AG08395 (cell line): ENCODE measurements at places on chromosomes 1 and 21.

DNA sequence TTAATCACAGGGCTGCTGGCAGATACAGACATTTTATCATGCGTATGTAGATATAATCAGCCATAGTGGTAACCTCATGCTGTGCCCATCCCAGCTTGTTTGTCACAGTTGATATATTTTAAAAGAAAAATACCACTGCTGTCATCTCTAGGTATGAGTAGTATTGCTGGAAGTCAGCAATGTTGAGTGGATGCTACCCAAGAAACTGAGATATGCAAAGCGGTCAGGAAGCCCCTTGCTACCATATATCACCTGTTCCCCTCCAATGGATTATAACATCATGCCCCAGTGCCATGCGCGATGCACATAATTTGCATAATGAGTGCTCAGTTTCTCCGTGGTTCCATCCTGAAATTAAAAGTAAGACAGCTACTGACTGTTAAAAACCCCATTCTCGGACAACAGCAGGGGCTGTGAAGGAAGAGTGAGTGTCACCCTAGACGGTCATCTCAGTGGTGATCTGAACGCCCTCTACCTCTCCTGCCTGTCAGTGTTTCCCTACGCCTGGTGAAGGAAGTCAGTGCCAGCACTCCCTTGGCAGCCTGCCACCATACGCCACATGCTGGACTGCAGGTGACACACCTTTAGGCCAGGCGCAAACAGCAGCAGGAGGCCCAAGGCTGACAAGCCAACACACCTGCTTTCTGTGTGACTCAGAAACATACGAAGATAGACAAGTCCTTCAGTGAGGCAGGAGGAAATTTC is 2.7 kb downstream of the IL10RB start:
- no peak for DNase-seq

- no peak for DNase-seq
Measured at GRCh38 chr1:177915641-177916040, 54.2 kb downstream of the SEC16B start.

DNA sequence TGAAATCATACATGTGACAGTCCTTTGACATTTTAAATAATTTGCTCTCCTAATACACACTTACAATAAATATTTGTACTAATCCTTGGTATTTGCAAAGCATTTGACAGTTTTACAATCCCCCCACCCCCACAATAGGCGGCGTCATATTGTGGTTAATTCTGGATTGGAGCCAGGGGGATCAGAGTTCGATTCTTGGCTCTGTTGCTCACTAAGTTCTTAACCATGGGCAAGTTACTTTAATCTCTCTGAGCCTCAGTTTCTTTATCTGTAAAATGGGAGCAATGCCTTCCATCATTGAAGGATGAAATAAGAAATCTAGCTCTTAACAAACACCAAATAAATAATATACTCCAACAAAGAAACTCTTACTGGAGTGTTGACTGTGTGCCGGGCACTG is 23.8 kb downstream of the CACNA1S start:
- no peak for DNase-seq

DNA sequence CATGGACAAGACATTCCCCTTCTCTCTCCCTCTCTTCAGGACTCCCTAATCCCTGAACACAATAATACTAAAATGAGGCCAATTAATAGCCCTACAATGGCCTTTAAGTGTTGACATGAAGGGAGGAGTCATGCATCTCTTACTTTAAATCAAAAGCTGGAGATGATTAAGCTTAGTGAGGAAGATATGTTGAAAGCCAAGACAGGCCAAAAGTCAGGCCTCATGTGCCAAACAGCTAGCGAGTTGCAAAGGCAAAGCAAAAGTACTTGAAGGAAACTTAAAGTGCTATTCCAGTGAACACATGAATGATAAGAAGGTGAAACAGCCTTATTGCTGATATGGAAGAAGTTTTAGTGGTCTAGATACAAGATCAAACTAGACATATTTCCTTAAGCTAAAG is 49.5 kb upstream of the CD46 start:
- DNase-seq: no peak

DNA sequence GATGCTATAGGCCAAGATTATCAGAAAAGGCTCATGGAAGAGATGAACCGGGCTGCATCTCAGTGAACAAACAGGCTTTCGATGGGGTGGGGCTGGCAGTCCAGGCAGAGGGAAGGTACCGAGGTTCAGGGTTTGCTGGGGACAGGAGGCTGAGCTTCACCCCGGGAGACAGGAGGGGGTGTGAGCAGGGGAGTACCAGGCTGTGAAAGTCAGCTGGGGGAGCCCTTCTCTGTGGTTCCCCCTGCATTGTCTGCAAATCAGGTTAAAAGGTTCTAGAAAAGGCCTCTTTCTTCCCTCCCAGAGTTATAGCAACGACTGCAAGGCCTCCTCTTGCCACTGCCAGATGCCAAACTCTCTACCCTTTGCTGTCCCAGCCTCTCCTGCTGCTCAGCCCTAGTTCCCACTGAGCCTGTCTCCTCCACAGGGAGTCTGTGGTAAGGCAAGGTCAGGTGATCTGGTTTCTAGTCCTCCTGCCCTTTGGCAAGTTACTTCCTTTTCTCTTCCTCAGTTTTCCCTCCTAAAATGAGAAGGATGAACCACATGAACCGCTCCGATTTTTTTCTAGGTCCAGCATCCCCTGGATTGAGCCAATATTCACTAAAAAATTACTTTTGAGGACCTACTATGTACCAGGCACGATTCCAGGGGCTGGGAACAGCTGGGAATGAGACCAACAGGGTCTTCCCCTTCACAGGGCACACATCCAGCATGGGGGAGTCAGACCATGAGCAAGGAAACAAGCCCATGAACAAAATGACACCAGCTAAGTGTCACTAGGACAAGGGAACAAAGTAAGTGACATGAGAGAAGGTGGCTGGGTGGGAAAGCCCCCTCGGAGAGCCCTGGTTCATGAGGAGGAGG is 7.2 kb downstream of the LAD1 start:
- DNase-seq: no peak

DNA sequence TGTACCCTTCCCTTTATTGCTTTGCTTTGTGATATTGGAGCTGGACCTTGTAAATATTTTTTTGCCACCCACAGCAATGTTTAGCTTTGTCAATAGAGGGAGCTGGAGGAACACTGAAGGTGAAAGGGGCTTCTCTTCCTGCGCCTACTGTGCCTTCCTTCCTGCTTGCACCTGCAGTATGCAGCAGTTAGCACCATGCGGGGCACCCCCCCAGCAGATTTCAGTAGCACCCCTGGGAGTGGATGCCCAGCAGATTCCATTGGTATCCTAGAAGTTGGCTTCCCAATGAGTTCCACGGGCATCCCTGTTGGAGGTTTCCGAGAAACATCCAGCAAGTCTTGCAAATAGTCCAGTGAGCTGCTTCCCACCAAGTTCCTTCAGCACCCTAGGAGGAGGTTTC is 25.6 kb downstream of the S100A10 start:
- DNase-seq: peak; percentile 44
